ENCODE measurements at places on chromosomes 13 and 19.
A peak's percentile ranks its signal among the peaks of the same experiment; 100 is the strongest.

DNA sequence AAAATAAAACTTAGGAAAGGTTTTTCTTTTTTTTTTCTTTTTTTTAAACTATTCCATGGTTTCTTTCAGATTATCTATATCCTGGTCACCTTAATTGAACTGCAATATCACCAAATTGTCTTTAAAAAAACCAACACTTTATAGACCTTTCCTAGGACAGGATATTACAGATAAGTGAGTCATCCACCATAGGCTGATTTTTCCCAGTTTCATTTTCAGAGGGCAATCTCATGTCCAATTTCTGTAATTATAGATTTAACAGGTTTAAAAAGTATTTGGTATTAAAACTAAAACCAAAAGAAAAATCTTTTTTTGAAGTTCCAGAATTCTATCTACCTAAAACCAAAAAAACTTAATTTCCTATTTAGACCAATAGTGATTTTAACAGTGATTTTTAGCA lies 13.2 kb downstream of the SPART start:
- no peak for DNase-seq

DNA sequence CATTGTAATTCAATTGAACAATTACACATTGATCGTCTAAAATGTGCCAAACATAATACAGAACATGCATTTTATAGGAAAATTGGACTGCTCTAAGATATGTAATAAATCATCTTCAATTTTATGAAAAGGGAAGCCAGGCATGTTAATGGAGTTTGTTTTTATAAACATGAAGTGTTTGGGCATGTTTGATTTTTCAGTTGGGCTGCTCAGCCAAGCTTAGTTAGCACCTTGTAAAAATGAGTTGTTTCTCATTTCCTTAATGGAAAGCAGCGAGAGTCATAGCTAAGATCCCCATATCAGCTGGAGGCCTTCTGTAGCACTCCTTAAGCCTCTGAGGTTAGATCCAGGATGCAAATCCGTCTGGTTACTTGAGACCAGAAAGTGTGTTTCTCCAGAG lies 422.3 kb downstream of the SPRY2 start:
- no peak for DNase-seq

DNA sequence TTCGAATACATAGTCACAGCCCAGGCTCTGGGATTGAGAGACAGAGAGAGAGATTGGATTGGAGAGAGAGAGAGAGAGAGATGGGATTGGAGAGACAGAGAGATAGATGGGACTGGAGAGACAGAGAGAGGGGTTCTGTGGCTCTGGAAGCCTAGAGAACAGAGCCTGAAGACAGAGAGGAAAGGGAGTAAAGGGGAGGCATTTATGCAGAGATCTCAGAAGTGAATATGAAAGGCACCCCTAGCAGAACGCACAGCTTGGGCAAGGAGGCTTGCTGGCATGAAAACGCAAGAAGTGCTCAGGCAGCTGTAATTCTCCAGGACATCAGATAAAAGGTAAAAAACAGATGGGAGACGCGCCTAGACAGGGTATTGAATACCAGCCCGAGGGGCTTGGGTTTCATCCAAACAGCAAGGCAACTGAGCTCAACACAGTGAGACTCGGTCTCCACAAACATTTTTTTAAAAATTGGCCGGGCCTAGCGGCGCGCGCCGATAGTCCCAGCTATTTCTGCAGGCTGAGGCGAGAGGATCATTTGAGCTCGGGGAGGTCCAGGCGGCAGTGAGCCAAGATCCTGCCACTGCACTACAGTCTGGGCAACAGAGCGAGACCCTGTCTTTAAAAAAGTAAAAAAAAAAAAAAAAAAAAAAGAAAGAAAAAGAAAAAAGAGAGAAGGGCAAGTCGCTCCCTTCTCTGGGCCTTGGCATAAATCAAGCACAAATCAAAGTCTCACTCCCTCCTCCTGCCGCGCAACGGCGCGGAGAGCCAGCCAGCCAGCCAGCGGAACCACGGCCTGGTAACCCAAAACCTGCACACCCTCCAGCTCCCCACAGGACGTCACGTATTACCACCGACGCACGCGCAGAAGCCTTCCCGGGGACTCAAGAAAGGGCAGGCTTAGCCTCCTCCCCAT lies 774 bp upstream of the PPP2R1A start:
- DNase-seq: peak; percentile 95

DNA sequence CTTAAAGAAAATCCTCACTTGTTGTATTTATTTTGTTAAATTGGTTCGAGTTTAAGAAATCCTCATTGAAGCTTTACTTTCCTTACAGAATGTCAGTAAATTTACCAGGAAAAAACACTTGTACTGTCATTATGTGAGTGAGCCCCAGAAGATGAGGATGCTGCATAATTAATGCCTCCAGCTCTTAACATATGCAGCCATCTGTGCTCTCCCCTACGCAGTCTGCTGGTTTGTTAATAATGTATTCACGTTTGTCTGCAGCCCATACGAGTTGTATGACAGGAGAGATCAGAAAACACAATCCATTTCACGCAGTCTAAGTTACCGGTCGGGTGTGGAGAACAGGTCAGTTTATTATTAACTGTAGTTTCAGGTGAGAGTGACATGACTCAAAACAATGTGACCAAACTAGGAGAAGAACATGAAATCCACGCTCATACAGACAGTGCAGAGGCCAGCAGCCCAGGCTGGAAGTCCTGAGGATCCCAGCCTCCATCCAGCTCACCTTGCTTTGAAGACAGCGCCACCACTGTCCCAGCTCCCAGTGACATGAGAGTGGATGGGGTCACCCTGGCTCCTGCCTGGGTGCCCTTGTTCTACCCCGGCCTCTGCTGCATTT lies 19.8 kb upstream of the ATP11A start:
- DNase-seq: no peak

DNA sequence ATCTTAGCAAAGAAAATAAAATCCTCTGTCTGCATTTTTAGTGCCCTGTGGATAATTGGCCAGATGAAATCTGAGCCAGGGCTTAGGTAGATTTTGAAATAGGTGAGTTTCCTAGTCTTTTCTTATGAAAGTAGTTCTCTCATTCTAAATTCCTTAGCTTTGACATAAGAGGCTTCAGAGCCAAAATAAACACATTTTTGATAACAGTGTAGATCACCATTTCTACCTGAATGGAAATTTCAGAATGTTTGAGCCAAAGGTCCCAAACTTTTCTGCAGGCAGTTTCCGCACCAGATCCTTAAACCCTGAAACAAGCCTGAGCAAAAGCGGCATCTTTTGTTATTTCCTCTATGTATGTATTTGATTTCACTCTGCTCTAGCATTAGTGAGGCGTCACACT lies 551.2 kb downstream of the EFNB2 start:
- DNase-seq: no peak

DNA sequence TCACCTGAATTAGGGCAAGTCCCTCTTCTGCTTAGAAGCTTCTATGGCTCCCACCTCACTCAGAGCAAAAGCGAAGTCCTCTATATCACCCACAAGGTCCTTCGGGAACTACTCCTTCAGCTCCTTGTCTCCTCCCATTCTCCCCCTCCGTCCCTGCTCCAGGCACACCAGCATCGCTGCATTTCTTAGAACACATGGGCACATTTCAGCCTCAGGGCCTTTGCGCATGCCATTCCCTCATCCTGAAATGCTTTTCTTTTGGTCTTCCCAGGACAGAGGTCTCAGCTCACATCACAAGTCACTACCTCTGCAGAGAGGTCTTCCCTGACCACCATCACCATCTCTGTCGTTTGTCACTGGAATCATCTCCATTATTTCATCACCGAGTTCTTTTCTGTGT lies 4.0 kb downstream of the S1PR5 start:
- DNase-seq: no peak

DNA sequence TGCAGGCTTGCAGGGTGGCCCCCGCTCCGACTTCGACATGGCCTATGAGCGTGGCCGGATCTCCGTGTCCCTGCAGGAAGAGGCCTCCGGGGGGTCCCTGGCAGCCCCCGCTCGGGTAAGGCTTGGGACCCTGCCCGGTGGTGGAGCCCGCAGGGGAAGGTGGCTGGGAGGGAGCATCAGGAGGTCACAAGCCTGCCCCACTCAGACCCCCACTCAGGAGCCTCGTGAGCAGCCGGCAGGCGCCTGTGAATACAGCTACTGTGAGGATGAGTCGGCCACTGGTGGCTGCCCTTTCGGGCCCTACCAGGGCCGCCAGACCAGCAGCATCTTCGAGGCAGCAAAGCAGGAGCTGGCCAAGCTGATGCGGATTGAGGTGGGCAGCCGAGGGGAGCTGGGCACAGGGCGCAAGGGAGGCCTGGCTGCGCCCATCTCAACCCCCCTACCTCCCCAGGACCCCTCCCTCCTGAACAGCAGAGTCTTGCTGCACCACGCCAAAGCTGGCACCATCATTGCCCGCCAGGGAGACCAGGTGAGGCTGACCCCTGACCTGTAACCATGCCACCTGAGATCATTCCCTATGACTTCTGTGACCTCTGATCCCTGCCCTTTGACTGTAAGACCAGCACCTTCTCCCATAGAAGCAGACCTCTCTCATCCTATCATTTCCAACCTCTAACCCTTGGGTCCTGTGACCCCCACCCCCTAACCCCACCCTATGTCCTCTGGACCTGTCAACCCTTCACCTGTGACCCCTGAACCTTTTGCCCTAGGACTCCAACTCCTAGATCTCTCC lies 7.2 kb downstream of the PNPLA6 start:
- DNase-seq: no peak

GRCh38 chr13:100542826-100543156 lies 45.8 kb downstream of the GGACT start:
- DNase-seq: no peak

- no peak for DNase-seq
Observed at GRCh38 chr13:46668302-46668720, 115.3 kb downstream of the LRCH1 start.

- no peak for DNase-seq
Observed at GRCh38 chr19:7748756-7749155, 1.4 kb upstream of the CD209 start.

DNA sequence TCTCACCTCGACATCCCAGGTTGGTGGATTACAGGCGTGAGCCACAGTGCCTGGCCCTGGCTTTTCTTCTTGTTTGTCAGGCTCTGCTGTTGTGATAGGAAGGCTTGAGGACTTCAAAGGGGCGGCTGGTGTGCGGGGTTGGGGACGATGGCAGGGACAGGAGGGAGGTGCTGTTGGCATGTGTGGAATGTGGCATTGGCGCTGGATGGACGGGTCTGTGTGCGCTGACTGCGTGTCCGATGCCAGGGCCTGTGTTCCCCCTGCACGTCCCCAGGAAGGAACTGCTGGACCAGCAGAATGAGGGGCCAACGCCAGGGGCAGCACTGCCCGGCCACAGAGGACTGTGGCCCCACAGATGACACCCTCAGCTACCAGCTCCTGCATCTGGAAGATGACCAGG lies 12.7 kb upstream of the PTBP1 start:
- no peak for DNase-seq

DNA sequence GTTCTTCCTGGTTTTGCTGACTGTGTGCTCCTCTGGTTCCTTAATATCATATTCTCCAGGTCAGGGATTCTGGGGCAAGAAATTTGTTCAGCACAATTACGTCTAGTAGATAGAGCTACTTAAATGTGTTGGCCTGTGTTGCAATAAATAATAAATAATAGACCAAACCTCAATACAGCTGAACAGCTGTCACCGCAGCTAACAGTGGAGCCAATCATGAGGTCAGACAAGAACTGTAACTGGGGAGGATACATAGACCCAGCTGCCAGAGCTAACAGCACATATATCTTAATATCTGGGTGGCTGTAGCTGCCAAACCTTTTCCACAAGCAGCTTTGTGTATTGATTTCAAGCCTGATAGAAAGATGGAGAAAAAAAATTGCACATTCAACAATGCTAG lies 1596.3 kb upstream of the PCDH20 start:
- DNase-seq: no peak

- DNase-seq: no peak
Observed at GRCh38 chr13:47111499-47111898, 214.6 kb upstream of the HTR2A start.

- no peak for DNase-seq
Observed at GRCh38 chr13:110542169-110542796, 19.2 kb downstream of the RAB20 start.

GRCh38 chr13:33138441-33138840 lies 122.2 kb downstream of the KL start:
- DNase-seq: no peak

- no peak for DNase-seq
Observed at GRCh38 chr13:22964245-22964966, 216.4 kb upstream of the SGCG start.

DNA sequence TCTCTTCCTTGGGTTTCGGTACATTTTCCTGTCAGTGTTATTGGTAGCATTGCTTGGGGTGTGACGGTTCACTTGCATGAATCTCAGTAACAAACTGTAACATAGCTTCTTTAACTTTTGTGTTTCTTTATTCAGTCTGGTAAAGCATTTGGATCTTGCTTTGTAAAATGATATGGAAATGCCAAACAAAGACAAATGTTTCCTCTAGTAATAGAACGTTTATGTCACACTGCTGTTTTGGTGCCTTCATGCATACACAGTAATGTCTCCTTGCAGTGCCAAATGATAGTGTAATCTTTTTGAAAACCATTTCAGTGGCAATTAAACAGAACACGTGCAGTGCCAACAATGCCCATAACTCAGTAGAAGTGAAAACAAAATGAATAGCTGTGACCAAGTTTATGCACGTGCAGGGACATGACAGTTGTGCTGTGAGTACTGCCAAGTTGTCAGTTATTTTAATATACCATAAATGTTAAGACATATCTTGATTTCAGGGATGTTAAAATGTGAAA lies 110.8 kb downstream of the RXFP2 start:
- DNase-seq: no peak

- peak; percentile 34 for DNase-seq
Observed at GRCh38 chr19:35223084-35223790, 5.3 kb downstream of the FAM187B start.

GRCh38 chr19:4388337-4389063 lies 11.8 kb downstream of the SH3GL1 start:
- no peak for DNase-seq

- no peak for DNase-seq
Observed at GRCh38 chr13:105616333-105617075, 919.0 kb downstream of the EFNB2 start.

GRCh38 chr19:48419158-48419920 lies 25.9 kb downstream of the GRIN2D start:
- peak; percentile 89 for DNase-seq

DNA sequence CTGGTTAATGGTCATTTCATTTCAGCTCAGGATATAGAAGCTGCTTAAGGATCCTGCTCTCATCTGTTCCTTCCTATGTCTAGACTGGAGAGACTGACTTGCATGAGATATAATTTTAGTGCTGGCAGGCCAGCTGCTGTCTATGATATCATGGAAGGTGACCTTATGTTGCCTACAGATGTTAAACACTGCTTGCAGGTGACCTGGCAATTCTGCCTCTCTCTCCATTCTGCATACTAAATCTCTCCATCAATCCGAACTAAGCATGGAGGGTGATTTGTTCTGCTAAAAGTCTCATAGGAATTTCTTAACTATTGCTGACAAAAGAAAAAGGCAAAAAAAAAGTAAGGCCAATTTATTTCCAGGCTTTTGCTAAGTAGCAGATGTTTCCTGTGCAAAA lies 81.0 kb downstream of the CCNA1 start:
- no peak for DNase-seq
